ENCODE measurements at places on chromosomes 5 and 9.

GRCh38 chr9:89115426-89115825, 63.2 kb downstream of the SHC3 start:
- no peak for DNase-seq

DNA sequence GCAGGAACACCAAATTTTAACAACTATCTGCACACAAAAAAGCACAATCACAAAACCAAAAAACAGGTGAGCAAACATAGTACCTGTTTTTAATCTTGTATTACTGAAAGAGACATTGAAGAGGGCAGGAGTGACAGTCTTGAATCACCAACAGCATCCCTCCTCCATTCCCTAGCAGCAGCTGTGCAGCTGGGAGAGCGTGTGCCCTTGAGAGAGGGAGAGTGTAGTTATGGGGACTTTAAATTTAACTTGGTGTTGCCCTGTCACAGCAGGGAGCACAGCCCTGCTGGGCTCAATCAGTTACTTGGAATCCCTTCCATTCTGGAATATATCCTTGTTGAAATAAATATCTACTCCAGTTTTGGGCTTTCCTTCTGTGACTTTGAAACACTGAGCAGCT, 1938.7 kb upstream of the NUDT12 start:
- no peak for DNase-seq

- DNase-seq = no peak
Observed at GRCh38 chr9:133786371-133786753, 48.2 kb upstream of the SARDH start.

- no peak for DNase-seq
Observed at GRCh38 chr5:176454724-176455394, 6.7 kb downstream of the FAF2 start.

DNA sequence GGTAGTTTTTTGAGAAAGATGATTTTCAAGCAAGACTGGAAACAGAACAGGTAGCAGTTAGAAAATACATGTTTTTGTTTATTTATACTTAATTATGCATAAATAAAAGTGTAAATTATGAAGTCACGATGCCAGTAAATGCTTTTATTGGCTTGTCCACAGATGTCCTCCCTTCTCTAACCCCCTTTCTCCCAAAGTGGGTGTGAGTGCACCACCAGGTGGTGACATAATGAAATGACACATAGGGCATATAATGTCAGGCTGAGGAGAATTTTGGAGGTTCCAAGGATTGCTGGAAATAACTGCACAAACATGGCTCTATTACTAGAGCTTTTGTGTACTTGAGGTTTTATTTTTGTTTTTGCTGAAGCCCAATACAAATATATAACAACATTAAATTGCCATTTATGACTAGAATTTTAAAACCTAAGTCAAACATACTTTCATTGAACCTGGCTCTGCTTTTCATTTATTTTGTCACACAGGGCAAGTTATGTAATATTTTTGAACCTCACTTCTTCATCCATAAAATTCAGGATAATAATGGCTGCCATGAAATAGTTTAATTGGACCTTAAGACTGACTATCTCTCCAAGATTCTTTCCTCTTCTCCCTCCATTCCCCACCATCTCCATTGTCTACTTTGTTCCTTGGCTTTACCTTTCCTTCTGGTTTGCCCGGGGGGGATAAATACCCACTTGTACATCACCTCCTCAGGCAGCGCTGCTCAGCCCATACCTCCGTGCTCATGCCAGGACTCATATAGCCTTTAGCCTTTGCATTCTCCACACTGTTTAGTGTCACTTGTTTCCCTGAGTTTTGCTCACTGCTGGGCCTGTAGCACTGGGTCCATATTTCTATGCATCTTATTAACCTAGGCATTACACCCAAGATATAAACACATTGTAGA, 168.8 kb downstream of the PDE4D start:
- peak; percentile 45 for DNase-seq

DNA sequence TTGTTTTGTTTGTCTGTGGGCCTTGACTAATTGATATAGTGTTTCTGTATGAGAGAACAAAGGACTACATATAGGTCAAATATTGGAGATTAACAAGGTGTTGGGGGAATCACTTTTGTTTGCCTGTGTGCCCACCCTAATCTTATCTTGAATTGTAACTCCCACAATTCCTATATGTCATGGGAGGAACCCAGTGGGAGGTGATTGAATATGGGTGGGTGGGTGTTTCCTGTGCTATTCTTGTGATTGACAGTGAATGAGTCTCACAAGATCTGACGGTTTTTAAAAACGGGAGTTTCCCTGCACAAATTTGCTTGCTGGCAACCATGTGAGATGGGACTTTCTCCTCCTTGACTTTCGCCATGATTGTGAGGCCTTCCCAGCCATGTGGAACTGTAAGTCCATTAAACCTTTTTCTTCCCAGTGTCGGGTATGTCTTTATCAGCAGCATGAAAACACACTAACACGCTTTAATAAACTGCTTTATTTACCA, 64.9 kb upstream of the HSPB3 start:
- no peak for DNase-seq

DNA sequence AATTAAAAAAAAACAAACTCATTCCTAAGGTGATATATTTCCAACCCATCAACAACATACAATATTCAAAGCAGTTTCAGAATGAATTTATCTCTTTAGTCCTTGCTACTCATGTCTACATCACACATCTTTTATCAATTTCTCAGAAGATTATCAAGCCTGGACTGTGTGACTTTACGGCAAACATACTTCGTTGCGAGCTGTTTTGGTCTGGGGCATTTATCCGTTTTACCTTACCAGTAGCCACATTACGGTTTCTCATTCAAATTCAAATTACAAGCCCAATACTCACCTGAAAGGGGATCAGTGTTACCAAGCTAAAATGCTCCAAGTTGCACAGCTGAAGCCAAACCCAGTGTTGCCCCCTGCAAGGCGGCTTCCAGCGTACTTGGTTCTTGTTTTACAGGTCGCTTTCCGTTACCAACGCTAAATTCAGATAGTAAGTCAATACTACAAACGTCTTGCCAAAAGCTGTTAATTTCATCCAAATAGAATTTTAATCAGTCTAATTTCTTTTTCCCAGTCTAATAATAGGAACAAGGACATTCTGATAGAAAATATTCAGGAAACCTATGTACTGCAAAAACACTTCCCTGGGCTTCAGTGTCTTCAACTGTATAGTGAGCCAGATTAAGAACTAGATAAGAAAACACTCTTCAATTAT, 1.8 kb downstream of the HNRNPH1 start:
- DNase-seq = no peak

- DNase-seq = peak; percentile 45
Observed at GRCh38 chr5:150672237-150672883, 11.3 kb downstream of the MYOZ3 start.

GRCh38 chr9:977838-978830, 1.7 kb downstream of the DMRT3 start:
- no peak for DNase-seq

GRCh38 chr9:103615994-103616393, 478.1 kb upstream of the SMC2 start:
- no peak for DNase-seq

DNA sequence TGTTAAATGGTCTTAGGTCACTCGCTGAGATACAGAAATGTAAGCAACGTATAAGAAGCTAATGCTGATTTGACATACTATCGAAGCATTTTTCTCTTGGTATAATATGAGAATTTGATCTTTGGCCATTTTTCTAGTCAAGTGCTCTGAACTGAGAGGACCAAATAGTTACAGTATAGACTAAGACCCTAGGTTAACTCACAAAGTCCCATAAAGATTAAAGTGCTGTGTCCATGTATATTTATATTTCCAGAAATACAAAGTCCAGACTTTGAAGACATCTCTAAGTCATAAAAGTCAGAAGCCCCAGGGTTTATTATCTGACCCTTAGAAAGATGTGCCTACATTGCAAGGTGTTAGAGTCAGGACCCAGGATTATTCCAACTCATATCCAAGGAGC, 752.4 kb upstream of the COX7C start:
- DNase-seq = no peak

GRCh38 chr5:51810592-51810991, 427.3 kb downstream of the ISL1 start:
- no peak for DNase-seq

DNA sequence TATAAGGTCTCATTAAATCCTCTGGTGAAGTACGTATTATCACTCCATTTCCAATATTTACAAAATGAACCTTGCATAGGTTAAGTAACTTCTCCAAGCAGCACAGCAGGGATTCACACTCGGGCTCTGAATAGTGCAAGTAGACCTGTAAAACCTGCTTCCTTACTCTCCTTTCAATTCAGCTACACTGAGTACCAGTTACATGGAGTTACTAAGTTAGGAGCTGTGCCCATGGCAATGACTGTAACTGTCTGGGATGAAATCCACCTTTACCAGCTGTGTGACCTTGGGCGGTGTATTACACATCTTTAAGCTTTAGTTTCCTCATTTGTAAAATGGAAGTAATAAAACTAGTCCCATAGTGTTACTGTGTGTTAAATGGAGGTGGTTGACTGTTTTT, 15.9 kb upstream of the MOB3B start:
- DNase-seq = no peak

DNA sequence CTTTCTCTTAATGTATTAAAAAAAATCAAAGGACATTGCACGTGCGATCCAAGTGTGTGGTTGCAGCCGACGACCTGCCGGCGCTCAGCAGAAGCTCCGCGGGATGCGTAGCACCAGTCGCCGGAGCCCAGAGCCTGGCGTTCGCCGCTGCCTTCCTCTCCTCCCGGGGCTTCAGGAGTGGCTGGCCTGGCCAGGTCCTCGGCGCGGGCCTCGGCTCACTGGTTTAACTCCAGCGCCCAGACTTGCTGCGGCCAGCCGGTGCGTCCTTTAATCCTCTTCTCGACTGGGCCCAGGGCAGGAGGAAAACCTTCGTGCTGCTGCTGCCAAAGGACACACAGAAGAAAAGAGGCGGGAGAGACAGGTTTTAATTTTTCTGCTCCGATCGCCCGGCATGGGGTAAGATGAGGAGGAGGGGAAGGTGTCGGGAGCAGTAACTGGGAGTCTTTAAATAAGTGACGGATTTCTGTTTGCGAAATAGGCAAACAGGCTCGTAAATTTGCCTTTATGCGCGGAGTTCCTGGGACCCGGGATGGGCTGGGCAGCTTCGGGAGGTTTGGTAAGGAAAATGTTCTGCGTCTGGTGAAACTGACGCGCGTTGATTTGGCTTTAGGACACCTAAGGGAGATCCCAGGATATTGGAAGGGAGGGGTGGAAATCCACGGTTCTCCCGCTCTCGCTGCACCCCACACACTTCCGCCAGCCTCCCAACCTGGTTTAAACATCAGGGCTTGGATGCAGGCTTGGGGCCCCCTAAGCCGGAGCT, 2.3 kb downstream of the HAND1 start:
- DNase-seq = no peak

DNA sequence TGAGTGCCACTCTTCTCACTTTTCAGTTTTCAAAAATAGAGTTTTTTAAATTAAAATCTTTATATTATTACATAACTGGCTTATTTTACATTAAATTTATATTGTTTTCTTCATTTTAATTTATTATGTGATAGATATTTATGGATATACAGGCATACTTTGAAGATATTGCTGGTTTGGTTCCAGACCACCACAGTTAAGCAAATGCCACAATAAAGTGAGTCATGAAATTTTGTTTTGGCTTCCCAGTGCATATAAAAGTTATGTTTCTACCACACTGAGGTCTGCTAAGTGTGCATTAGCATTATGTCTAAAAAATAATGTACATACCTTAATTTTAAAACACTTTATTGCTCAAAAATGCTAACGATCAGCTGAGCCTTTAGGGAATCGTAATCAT, 47.4 kb downstream of the NDUFS4 start:
- peak; percentile 33 for DNase-seq

All from adipocyte (in vitro differentiated cells).